Testis (tissue), 5 donors: ENCODE measurements at places on chromosomes 2 and 18.

- no peak for DNase-seq
These were observed 181.4 kb upstream of the MSH6 start for GRCh38 chr2:47601568-47601967.

DNA sequence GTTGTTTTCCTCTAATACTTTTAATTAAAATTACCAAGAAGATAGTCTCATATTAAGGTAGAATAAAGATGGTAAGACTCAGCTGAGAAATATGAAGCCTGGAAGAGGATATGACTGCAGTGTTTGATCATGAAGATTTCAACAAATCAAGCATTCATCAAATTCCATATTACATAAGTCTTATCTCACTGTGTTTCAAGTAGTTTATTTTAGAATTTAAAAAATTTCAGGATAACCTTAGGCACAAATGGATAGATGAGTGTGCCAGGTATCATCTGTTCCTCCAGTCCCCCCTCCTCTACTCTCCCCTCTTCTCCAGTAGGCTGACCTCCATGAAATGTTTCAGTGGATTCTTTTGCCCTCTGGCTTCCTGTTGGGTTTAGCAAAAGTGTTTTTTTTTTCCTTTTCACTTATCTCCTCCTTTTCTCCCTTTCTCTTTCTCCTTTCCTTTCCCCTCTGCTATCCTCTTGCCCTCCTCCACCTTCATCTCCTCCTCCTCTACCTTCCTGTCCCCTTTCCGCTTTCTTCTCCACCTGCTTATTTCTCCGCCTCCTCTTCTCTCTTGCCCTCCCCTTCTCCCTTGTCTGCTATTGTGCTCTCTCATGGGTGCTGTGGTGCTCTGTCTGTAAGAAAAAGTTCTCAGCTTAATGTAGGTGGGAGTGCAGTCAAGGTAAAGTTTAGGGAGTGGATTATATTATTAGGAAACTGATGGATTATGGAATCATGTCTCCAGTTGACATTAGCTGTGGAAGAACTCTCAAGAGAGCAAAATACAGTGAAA is 72.8 kb downstream of the ABI2 start:
- DNase-seq = no peak

DNA sequence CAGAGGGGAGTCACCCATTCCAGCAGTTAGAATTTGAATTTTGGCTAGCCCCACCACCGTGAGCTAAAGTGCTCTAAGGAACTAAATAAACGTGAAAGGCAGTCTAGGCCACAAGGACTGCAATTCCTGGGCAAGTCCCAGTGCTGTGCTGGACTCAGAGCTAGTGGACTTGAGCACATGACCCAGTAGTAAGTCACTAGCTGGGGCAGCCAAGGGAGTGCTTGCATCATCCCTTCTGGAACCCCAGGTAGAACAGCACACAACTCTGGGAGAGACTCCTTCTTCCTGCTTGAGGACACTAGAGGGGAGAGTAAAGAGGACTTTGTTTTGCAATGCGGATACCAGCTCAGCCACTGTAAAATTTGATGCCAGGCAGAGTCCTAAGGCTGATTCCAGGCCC is 672.2 kb downstream of the CPS1 start:
- no peak for DNase-seq

DNA sequence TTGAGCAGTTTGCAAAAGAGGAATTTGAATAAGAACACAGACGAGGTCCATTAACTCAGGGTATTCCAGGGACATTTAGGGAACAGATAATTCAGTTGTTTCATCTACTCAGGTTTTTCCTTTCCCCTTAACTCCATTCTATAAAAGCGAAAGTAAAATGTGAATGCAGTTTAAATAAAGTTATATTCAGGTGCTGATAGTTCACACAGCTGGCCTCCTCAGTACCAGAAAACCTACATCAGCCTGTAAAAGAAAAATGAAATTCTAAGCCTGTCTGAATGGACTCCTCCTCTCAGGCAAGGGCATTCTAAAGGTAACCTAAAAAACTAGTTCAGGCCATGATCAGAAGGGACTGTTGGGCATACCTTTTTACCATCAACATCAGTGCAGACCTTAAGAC is 873.8 kb downstream of the SUCLG1 start:
- DNase-seq = no peak

DNA sequence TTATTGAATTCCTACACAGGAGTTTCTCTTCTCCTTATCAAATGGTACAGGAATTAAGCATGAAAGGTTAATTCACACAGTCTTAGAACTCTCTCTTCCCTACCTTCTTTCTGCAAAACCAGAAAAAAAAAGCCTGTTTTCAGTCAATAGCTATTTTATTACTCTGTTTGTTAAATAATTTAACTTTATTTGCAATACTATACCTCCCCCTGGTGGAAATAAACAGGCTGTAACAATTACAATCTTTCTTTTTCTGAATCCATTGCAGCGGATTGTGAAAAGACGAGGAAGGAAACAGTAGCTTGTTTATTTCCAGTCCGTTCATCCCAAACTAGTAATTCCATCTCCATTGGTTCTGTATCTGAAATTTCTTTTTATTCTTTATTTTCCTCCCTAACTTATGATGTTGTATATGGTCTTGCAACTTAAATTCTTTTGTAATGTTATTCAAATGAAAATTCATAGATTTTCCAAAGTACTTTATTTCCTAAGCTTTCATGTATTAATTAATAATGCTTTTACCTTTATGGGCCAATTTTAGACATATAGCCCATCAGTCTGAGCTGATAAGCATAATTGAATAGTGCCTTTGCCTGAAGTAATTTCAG is 165.2 kb downstream of the SH3BP4 start:
- DNase-seq = no peak

DNA sequence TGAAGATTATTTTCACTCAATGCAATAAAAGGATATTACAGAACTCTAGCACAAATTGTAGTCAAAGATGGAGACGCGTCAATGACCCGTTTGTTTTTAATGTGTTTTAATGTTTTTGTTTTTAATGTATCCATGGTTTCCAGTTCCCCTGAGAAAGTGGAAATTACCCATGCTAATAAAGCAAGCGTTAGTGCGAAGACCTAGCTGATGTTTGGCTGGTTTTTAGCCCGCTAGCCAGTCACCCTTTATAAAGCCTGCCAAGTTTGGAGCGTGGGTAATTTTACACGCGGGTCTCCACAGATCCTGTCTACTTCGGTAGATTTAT is 430 bp upstream of the CHMP1B start:
- DNase-seq = no peak

- DNase-seq = no peak
These were observed 139.6 kb upstream of the ASB18 start for GRCh38 chr2:236403811-236404210.

GRCh38 chr2:222915092-222915957 is 54.5 kb downstream of the ACSL3 start:
- no peak for DNase-seq

- DNase-seq = no peak
These were observed 478.4 kb downstream of the STK39 start for GRCh38 chr2:167769020-167769419.

GRCh38 chr2:178949584-178949983 is 100.4 kb downstream of the CCDC141 start:
- no peak for DNase-seq

GRCh38 chr2:64524604-64525316 is 632 bp downstream of the AFTPH start:
- peak; percentile 62 for DNase-seq

DNA sequence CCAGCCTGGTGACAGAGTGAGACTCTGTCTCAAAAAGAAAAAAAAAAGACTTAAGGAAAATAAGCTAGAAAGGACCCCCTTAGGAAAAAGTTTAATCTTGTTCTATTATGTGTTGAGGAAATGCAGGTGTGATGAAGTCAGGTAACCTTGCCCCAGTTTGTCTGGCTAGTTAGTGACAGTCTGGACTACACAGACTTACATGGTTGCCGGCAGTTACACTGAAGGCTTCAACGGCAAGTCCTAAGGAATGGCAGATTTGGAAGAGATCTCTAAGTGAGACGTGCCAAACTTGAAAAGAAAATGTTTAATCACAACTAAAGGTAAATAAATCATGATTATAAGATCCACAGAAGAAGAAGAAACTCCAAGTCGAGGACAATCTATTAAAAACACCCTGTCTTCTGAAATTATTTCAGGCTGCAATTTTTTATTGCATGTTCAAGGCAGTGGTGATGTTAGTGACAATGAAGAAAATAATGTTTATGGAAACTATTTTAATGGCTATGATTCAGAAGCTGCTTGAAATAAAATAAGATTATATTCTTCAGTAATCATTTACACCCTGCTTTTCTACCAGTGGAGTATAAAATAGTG is 84.2 kb downstream of the TTC27 start:
- DNase-seq = no peak

DNA sequence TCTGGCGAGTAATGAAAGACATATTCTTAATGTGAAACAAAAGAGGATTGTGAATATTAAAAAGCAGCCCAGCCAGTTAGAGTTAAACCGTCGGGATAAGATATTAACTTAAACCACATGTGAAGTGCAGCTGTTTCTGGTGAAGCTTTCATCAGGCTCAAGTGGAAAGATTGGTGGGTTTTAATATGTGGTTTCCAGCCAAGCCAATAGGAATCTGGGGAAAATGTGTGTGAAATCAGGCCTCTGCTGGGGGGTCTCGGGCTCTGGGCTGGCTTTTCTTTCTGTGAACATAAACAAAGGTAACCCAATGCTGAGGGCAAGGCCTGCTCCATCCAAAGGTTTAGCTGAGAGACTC is 279.6 kb downstream of the SLC4A3 start:
- no peak for DNase-seq

- no peak for DNase-seq
These were observed 102.8 kb upstream of the SALL3 start for GRCh38 chr18:78876868-78877267.

DNA sequence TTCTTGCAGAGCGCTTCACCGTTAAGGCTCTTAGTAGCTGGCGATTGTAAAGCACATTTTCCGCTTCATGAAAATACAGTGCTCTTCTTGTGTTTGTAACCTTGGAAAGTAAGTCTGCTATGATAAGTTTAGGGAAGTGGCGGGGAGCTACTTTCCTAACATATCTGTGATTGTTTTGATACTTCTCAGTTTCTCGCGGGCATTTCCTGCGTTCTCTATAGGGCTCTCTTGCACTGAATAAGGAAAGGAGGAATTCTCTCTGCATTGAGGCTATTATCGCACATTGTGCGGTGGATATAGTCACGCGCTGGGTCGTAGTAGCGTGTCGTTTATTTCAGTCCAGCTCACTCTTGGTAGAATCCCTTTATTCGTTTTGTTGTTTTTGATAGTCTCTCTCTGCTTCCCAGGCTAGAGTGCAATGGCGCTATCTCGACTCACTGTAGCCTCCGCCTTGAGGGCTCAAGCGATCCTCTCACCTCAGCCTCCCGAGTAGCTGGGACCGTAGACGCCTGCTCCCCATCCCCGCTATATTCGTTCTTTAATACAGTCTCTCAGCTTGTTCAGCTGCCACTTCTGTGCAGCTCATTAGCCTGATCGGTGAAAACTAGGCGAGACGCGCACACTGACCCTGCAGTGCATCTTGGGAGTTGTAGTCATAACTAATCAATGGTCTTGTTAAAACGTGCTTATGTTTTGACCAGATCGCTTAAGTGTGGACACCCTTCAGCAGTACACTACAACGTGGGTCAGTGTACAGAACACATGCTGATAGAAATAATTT is 1.0 kb upstream of the PPP4R3B start:
- DNase-seq = peak; percentile 77

GRCh38 chr2:48009256-48009655 is 103.0 kb upstream of the FBXO11 start:
- DNase-seq = no peak
